ENCODE measurements at places on chromosomes 16 and 17.

DNA sequence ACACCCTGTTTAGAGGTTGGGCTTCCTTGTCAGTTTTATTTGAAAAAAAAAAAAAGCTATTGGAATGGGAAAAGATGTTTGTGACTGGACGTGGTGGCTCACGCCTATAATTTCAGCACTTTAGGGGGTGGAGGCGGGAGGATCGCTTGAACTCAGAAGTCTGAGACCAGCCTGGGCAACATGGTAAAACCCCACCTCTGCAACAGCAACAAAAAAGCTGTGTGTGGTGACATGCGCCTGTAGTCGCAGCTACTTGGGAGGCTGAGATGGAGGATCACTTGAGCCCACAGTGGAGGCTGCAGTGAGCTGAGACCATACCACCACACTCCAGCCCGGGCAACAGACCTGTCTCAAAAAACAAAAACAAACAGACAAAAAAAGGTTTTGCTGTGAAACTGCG, 66.1 kb upstream of the SIAH1 start:
- no peak for DNase-seq

DNA sequence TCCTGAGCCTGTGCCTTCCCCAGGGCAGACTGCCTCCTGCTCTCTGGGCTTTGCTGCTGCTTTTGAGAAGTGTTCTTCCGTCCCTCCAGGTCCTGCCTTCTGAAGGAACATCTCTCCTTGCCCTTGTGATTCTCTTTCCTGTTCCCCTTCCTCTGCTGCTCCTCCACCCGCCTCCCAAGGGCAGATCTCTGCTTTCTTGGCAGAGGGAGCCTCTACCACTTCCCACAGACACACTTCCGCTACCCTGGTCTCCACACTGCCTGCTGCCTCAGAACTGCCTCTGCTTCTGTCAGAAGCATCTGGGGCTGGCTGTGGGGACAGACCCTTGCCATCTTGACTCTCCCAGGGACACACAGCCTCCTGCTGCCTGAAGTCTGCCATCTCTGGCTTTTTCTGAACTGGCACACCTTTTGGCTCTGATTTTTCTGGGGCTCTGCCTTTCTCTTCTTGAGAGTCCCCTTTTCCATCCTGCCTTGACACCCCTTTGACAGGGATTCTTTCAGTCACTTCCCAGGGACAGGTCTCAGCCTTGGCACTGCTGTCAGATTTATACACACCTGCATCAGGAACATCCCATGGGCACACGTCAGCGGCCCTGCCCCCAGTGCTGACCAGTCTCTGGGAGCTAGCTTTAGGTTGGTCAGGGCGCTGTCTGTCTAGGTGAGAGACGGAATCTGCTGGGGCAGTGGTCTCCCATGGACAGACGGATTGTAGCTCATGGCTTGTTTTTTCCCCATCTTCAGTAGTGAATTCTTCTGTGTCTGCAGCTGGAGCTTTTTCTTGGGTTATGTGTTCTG, 16.6 kb downstream of the GPR179 start:
- DNase-seq = no peak

DNA sequence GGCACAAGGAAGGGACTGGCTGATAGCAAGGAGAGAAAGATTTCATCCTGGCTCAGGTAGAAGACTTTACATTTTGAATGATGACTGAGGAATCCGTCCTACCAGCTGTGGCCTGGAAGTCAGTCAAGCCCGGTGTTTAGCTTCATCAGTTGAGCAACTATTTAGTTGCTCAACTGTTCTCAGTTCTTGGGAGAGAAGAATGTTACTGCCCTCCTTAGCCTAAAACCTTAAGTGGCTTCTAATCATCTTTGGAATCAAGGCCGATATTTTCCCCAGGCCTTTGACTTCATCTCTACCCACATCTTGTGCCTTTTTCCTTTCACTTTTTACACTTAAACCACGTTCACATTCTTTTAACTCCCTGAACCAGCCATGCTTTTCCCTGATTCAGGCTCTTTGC, 17.3 kb upstream of the RBL2 start:
- no peak for DNase-seq

DNA sequence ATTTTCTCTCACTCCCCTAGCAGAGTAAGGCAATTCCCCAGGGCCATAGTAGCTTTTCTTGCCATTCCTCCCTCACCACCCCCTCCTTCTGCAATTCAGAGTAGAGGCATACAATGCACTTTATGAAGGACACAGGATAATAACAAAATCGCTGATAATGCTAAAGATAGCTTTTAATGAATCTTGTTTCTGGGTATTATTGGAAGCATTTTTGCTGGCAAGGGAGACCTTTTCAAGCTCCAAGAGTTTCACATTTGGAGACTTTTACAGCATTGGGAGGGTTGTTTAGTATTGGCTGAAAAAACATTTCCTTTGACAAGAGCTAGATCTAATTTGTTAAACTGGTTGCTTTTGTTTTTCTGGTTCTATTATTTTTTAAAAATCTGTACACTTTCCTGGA, 573.0 kb upstream of the C16orf82 start:
- DNase-seq = no peak

GRCh38 chr17:81651692-81652091, 4.7 kb downstream of the PDE6G start:
- no peak for DNase-seq

DNA sequence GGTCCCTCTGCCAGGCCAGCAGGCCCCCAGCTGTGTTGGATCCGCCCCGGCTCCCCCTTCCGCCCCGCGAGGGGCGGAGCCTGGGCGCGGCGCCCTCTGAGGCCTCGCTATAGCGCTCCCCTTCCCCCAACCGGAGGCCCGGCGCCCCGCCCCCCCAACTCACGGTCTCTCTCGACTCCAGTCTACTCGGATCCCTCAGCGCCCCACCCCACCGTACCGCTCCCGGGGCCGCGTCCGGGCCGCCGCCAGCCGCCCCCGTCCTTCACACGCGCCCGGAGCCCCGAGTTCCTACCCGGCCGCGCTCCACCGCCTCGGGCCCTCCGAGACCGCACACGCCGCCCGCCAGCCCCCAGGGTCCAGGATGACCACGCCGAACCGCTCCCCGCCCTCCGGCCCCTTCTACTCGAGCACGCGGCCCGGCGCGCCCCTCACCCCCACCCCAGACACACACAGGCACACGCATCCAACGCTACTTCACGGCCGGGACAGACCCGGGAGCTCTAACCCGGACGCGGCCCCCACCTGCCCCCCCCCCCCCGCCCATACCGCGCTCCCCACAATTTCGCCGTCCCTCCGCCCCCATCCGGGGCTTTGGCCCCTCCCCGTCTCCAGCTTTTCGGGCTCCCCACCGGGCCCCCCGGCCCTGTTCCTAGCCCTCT, 1.4 kb downstream of the PHF23 start:
- peak; percentile 30 for DNase-seq

GRCh38 chr16:21156767-21157467, 1.6 kb upstream of the LDAF1 start:
- DNase-seq = no peak

- no peak for DNase-seq
Measured at GRCh38 chr17:41976142-41976768, 9.7 kb downstream of the CNP start.

DNA sequence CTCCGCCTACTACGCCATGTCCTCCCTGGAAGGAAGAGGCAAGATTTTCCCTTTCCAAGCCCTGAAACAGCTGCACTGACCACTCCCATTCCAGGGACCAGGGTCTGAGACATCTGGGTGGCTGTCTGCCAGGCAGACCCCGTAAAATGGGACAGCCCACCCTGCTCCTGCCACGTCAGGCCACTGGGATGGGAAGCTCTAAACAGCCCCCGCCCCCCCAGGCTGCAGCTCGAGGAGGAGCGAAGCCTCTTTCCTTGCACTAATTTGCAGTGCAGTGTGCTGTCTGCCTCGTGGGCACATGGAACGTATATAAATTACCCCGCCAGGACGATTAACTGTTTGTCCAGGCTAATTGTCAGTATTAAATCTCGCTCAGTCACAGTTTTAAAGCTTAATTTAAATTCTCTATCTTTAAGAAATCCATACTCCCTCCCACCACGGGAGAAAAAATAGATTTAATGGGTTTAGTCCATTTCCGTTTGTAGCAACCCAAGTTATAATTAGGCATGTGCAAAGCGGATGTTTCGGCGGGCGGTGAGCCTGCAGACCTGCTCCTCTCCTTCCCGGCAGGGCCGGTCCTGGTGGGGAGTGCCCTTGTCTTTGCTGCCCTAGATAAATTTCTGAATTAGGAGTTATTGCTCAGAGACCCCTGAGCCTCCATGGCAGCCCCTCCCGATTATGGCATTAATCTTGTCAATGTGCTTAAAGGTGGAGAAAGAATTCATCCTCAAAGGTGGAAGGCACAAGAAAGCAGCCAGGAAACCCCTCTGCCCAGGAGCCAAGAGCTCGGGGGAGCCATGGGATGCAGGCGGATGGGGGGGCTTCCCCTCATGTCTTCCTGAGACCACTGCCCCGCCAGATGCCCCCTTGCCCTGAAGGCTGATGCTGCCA, 268.0 kb upstream of the TNRC6C start:
- no peak for DNase-seq

- no peak for DNase-seq
Measured at GRCh38 chr17:73798111-73798748, 154.0 kb upstream of the SDK2 start.

DNA sequence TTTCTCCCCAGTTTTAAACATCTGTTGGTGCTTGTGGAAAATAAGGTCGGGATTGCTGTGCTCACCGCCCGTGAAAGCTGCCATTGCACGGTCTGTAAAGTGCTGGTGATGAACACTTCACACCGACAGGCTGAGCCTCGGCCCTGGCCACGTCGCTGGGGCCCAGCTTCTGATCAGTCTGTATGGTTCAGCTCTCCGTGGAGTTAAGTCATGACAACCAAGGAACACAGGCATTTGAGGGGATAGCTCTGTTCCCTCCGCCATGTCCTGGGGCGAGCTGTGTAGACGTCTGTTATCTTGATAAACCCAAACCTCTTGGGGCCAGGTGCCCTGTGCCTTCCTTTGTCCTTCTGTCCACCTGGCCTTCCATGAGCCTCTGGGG, 110.6 kb downstream of the METRNL start:
- no peak for DNase-seq

GRCh38 chr17:33178681-33179080, 114.4 kb downstream of the ASIC2 start:
- no peak for DNase-seq

GRCh38 chr17:60077672-60078519, 825 bp downstream of the HEATR6 start:
- DNase-seq = no peak

GRCh38 chr17:75181608-75182318, 996 bp downstream of the SUMO2 start:
- peak; percentile 38 for DNase-seq

GRCh38 chr17:49388692-49389513, 25.8 kb downstream of the PHB1 start:
- no peak for DNase-seq

GRCh38 chr17:75205793-75206163, 299 bp downstream of the NUP85 start:
- no peak for DNase-seq

DNA sequence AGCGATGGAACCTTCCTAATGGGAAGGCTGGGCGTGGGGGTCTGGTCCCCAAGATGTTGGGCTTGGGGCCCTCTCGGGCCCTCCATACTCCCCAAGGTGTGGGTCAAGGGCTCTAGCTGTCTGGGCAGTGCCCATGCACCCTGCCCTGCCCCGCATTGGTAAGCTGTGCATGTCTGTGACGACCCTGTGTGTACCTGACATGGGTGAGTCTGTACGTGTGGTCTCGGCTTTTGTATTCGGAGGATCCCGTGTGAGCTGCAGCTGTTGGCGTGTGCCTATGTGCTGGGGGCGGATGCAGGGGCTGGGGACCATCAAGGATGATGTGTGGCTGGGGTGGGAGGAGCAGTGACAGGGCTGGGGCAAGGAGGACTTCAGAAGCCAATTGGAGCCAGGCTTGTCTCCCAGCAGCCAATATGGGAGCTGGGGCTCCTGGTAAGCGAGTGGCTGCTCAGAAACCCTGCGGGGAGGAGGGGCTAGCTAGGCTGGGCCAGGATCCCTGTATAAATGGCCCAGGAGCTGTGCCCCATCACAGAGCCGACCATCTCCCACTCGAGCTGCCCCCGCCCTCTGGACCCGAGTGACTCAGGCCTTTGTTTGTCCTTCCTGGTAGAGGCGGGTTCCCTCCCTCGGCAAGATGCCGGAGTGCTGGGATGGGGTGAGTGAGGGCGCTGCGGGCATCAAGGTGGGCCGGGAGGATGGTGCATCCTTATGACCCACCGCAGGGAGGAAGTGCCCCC, at the start of gene NDRG4:
NDRG4 (plus strand) TSS at position 529 of the 737 bp plus-strand sequence; CDS start at position 635, 106 bp downstream.
- DNase-seq = no peak

DNA sequence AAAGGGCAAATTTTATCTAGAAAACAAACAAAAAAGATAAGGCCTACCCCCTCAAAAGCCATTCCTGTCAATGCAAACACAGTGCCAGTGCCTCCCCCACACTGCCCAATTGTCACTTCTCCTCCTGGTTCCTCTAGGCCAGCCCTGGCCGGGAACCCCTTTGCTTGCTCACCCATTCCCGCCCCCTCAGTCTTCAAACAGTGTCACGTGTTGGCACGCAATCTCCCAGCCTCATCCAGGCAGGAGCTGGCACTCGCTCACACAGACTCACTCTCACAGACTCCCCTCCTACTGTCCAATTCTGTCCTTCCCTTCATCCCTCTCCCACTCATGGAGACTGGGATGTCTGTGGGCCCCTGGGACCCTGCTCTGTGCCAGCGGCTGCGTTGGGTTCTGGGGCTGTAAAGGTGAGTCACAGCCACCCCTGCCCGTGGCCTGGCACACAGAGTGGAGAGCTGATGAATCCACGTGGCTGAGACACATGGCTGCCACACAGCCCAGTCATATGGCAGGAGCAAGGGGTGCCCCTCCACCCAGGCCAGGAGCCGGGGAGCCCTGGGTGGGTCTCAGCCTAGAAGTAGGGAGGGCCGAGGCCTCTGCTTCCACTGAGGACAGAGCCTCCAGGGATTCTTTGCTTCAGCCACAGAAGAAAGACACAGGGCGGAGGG, 54.8 kb downstream of the VAC14 start:
- no peak for DNase-seq

DNA sequence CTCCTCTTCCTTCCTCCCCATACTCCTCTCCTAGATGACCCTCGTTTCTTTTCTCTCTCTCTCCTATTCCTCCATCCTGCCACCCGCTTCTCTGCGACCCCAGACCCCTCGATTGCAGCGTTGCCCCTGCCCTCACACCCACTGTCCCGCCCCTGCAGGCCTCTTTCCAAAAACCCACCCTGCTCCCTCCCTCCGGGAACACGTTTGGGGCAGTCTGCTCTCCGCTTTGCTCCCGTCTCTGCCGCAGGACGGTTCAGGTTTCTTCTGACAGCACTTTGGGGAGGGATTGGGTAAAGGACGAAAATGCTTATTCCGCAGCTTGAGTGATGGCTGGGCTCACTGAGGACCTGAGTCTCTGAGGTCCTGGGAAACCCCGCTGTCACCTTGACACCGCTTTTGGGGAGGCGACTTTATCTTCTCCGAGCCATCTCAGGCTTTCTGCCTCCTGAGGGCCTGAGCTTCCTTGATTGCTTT, 690 bp downstream of the NDE1 start:
- no peak for DNase-seq

GRCh38 chr16:54316095-54316889, 29.7 kb upstream of the IRX3 start:
- no peak for DNase-seq

Measured in activated naive CD4-positive, alpha-beta T cell (primary cell).